ENCODE measurements at places on chromosomes 6 and 20.

- DNase-seq: no peak
Measured at GRCh38 chr6:1316489-1316971, 4.6 kb downstream of the FOXQ1 start.

- DNase-seq: no peak
Measured at GRCh38 chr6:69162811-69163210, 527.7 kb downstream of the ADGRB3 start.

GRCh38 chr6:47810885-47811284, 29.1 kb downstream of the OPN5 start:
- no peak for DNase-seq

DNA sequence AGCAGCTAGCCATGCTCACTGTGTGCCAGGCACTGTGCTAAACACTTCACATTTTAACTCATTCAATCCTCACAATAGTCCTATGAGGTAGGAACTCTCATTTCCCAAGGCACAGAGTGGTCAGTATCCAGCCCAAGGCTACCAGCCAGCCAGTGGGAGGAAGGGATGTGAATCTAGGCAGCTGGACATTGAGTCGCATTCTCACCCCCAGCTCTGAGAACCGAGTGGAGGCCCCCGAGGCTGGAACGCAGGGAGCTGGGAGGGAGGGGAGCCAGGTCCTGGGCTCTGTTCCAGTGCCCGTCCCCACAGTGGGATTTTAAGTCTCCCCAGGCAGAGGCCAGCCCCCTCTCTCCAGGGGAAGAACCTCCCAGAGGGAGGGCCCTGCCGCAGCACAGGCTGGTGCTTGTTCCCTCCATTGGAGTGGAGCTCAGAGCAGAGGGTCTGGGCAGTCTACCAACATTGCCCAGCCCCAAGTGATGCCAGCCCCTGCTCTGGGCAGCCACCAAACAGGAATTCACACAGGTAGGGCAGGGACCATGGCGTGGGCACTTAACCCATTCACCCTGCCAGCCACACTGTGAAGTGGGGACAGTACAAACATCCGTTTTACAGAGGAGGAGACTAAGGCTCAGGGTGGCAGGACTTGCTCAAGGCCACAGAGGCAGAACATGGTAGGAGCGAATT, 131.3 kb downstream of the CEBPB start:
- DNase-seq: no peak

- no peak for DNase-seq
Measured at GRCh38 chr6:5961836-5962235, 44.9 kb downstream of the NRN1 start.

GRCh38 chr6:140289186-140289585, 914.7 kb upstream of the CITED2 start:
- no peak for DNase-seq

Measured in smooth muscle cell of the brain vasculature (primary cell).